Jurkat, Clone E6-1 (cell line): ENCODE measurements at places on chromosomes 7 and 10.

DNA sequence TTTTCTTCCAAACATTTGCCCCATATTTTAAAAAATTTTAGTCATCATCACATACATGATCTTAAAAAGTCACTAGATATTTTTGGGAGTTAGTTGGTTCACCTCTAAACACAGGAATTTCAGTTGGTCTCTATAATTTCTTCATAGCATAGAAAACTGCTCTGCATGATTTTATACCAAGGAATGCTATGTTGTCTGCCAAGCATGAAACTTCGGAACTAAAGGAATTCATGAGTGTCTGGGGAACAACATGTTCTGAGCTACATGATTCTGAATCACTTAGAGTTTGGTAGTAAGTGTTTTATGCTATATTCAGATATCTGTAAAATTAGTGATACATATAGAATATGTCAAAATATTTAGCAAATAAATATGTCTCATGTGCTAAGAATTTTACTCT lies 957.8 kb downstream of the GATA3 start:
- DNase-seq: no peak

GRCh38 chr7:200290-200689 lies 7.9 kb downstream of the FAM20C start:
- no peak for DNase-seq

GRCh38 chr7:43666938-43667337 lies 62.4 kb downstream of the COA1 start:
- DNase-seq: no peak

DNA sequence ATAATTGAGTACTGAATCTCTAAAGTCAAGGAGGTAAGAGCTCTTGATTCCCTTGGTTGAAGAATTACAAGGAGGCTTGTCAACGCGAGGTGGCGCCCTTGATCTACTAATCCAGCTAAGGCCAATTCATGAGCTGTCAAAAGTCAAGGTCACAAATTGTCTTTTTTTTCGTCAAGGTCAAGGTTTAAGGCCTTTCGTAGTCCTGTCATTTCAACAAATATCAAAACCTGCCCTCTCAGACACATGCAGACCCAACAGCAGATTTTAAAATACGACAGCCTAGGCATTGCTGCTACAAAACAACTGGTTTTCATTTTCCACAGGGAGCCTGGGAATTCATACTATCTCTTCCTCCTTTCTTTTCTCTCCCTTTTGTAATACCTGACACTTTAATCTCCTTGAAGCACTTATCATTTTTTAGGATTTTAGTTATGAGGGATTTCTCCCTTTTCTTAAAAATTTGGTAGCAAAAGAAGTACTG lies 3.6 kb downstream of the HOXA13 start:
- DNase-seq: peak; percentile 74

GRCh38 chr7:135160098-135160857 lies 10.2 kb downstream of the CYREN start:
- DNase-seq: peak; percentile 7

DNA sequence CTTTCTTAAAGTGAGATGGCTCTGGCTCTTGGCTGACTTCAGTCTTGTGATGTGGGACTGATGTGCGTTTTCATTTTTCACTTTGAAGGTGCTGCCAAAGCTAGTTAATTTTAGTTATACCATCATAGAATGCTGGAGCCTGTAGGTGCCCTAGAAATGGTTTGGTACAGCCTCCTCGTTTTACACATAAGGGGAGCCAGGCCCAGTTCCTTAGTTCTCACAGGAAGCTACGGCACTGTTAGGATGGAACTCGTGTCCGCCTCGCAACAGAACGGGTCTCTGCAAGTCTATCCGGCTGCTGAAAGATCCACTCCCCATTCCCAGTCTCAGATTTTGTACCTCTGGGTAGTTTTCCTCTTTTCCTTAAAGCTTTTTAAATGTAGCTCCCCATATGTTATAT lies 173.2 kb upstream of the PRPS1L1 start:
- DNase-seq: no peak

GRCh38 chr10:13969792-13970140 lies 361.0 kb downstream of the FRMD4A start:
- DNase-seq: no peak

DNA sequence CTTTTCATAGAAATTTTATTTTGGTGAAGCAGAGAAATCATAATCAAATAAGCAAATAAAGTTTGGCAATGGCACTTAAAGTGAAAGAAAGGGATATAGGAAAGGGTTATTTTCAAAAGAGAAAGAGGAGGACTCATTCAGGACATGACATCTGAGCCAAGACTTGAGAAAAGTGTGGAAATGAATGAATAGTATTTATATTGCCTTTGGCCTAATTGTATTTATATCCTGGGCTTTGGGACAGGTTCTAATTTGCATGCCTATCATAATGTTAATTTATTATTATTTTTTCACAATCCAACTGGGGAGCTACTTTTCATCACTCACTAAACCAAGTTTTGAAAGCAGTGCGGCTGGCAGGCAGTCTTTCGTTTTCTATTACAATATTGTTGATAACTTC lies 376.8 kb downstream of the HGF start:
- DNase-seq: no peak

- DNase-seq: no peak
Measured at GRCh38 chr7:144791488-144791887, 44.4 kb downstream of the TPK1 start.

GRCh38 chr10:114102256-114102655 lies 58.6 kb downstream of the ADRB1 start:
- no peak for DNase-seq

GRCh38 chr10:68327889-68328786 lies 3.7 kb upstream of the HNRNPH3 start:
- DNase-seq: no peak

DNA sequence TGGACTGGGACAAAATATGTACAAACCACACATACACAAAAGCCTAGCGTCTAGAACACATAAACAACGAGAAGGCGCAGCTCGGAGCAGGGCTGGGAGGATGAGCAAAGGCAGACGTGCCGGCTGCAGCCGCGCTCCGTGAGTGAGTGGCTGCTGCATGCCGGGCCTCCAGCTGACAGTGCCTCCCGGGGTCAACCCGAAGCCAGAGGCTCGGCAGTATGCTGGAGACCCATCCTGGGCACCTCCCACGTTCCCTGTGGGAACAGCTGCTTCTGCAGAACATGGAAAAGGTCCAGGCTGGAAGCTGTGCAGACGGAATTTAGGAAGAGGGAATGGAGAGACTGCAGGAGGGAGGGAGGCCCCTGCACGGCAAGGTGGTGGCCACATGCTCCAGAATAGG lies 3.6 kb upstream of the GPR146 start:
- no peak for DNase-seq

DNA sequence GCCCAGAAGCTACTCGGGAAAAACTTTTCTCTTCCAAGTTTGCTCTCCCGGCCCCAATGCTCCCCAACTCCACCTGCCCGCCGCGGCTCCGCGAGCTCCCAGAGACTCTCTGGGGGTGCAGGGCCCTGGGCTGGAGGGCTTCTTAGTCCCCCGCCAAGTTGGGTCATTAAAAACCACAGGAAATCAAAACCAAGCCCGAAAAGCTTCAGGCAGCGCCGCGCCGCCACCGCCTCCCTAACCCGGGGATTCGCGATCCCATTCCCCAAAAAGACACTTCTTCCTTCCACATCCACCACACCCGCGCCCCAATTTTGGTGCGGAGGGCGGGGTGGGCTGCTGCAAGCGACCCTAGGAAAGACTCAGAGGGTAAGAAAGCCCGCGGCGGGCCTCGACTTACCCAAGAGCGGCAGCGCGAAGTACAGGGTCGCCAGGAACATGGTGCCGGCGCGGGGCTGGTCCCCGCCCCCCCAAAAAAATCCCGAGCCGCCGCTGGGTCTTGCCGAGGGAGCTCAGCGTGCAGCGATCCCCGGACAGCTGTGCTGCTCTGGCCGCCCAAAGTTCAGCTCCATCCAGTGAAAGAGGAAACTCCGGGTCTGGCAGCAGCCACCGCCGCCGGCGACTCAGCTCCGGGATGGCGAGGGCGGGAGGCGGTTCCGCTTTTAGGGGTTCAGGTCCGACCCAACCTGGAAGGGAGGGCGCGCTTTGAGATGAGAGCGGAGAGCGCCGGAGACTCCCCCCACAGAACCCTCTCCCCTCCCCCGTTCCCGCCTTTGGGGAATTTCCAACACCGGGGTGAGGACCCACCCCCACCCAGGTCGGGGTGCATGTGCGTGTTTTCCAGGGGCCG lies 1.2 kb downstream of the GFRA1 start:
- DNase-seq: no peak

GRCh38 chr7:84022684-84023308 lies 171.8 kb downstream of the SEMA3A start:
- DNase-seq: no peak

GRCh38 chr7:34096198-34096651 lies 190.9 kb downstream of the BMPER start:
- no peak for DNase-seq

- DNase-seq: no peak
Measured at GRCh38 chr7:41817386-41817785, 114.5 kb upstream of the INHBA start.

DNA sequence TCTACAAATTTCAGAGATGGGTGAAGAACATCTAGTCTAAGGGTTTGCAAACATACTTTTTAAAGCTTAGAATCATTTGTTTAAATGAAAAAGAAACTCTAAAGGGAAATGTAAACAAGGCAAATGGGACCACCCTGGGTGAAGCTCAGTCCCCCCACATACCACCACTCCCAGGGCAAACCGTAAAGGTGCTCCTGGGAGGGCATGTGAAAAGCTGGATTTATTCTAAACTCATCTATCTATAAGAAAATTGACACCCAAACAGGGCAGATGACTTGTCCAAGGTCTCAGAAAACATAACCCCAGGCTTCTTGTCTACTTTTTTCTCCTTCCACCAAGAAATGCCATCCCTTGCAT lies 223.3 kb upstream of the PRKCQ start:
- DNase-seq: no peak

- no peak for DNase-seq
Measured at GRCh38 chr7:3495954-3496353, 194.9 kb downstream of the SDK1 start.

DNA sequence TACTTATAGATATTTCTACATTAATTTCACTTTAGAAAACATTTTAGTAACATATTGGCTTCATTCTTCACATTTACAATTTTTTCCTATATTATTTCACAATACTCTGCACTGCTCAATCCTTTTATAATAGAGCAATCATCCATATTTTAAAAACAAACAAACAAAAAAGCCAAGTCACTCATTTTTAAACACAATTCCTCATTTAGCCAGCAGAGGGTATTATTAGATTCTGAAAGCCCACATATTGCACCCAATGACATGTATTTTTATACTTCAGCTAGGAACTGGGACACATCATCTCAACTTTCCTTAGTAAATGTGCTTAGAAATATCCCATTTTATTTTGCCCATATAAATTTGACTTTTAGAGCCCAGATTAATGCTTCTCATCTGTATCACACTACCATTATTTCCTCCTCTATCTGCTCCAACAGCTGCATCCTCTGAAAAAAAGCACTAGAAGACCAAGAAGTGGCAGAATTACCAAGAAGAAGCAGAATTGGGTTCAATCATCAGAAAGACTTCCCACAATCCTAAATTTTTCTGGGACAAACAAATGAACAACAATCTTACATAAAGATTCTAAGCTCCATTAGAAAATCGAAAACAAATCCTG lies 29.5 kb downstream of the CTNNA3 start:
- peak; percentile 21 for DNase-seq

GRCh38 chr10:27742195-27743011 lies 3.2 kb downstream of the MKX start:
- peak; percentile 54 for DNase-seq
